Activated CD4-positive, alpha-beta memory T cell treated with anti-CD3 and anti-CD28 coated beads for 36 hours (primary cell): ENCODE measurements at places on chromosomes 2 and 18. TPM values are rescaled to one million over a fixed set of nuclear protein-coding genes. Genes with fewer than 3 reads are reported as not detected.
A peak's percentile ranks its signal among the peaks of the same experiment; 100 is the strongest.

DNA sequence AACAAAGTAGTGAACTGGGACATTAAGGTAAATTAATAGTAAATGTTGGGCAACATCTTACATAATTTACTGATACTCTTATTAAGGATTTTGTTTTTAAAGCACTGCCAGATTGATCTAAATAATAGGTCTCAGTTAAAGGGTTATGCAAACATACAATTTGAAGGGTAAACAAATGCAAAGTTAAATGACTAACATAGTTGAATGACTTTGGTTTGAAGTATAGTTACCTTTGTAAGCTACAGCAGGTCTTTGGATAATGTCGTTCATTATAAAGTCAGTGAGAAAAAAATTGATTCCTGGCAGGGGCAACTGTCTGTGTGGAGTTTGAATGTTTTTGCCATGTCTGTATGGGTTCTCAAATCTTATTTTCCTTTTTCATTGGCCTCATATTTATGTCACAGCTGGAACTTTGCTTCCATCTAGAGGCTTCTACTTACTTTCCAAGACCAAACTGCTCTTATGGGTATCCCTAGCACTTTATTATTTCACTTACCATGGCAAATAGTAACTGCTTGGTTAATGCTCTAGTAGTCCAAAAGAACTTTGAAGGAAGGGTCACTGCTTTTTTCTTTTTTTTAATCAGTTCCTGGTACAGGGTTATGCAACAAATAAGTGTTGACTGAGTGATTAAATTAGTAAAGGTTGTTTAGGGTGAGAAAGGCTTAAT is 107.8 kb downstream of the NBEAL1 start:
- DNase-seq, result no peak
- no peak overlapping the region for H3K4me3 ChIP-seq
- H3K27me3 ChIP-seq, result no peaks in the 10 kb centered on the region
- H3K27ac ChIP-seq, result no peak overlapping the region

GRCh38 chr18:75305984-75306383 is 95.4 kb downstream of the TSHZ1 start:
- H3K27ac ChIP-seq, result no peak overlapping the region
- H3K4me1 ChIP-seq, result no peaks in the 10 kb centered on the region
- no peaks in the 10 kb centered on the region for H3K27me3 ChIP-seq
- H3K36me3 ChIP-seq, result no peaks in the 10 kb centered on the region
- H3K4me3 ChIP-seq, result no peak overlapping the region
- no peak for DNase-seq

- H3K27ac ChIP-seq, result no peak overlapping the region
- no peak for DNase-seq
- H3K4me1 ChIP-seq, result no peaks in the 10 kb centered on the region
- no peak overlapping the region for H3K4me3 ChIP-seq
- no peaks in the 10 kb centered on the region for H3K36me3 ChIP-seq
Measured at GRCh38 chr2:23367760-23368159, 17.2 kb upstream of the KLHL29 start.

GRCh38 chr18:70046207-70046606 is 98.5 kb upstream of the CD226 start:
- H3K27ac ChIP-seq, result no peak overlapping the region
- H3K4me1 ChIP-seq, result peaks cover 3% of the 10 kb centered on the region
- H3K36me3 ChIP-seq, result peaks cover 31% of the 10 kb centered on the region
- no peaks in the 10 kb centered on the region for H3K27me3 ChIP-seq

DNA sequence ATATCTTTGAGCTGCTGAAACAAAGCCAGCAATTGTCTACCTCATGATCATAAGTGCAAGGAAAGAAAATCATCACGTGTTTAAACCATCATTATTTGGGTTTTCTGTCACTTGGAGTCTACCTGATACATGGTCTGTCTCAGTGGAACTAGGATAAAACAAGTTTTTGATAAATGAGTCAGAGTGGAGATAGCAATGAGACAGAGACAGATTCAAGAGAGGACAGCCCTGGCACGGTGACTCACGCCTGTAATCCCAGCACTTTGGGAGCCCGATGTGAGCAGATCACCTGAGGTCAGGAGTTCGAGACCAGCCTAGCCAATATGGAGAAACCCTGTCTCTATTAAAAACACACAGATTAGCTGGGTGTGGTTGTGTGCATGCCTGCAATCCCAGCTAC is 93.8 kb downstream of the PMAIP1 start:
- no peaks in the 10 kb centered on the region for H3K36me3 ChIP-seq
- peaks cover 21% of the 10 kb centered on the region for H3K27me3 ChIP-seq
- DNase-seq, result peak; percentile 12
- no peak overlapping the region for H3K27ac ChIP-seq
- H3K4me3 ChIP-seq, result no peak overlapping the region

GRCh38 chr2:74374509-74375205 is 5.5 kb downstream of the DCTN1 start:
- H3K4me3 ChIP-seq, result no peak overlapping the region
- DNase-seq, result no peak
- H3K36me3 ChIP-seq, result peaks cover 19% of the 10 kb centered on the region
- H3K4me1 ChIP-seq, result no peaks in the 10 kb centered on the region

GRCh38 chr18:25299426-25300300 is 52.3 kb downstream of the ZNF521 start:
- no peak for DNase-seq
- peaks cover 1% of the 10 kb centered on the region for H3K27me3 ChIP-seq
- no peak overlapping the region for H3K4me3 ChIP-seq
- no peaks in the 10 kb centered on the region for H3K36me3 ChIP-seq
- no peaks in the 10 kb centered on the region for H3K4me1 ChIP-seq
- H3K27ac ChIP-seq, result no peak overlapping the region

- no peaks in the 10 kb centered on the region for H3K4me1 ChIP-seq
- H3K27me3 ChIP-seq, result no peaks in the 10 kb centered on the region
- H3K36me3 ChIP-seq, result no peaks in the 10 kb centered on the region
- no peak for DNase-seq
- H3K27ac ChIP-seq, result no peak overlapping the region
Measured at GRCh38 chr2:186903216-186903615, 54.2 kb upstream of the ZSWIM2 start.

- no peaks in the 10 kb centered on the region for H3K4me1 ChIP-seq
- no peaks in the 10 kb centered on the region for H3K27me3 ChIP-seq
- no peak overlapping the region for H3K4me3 ChIP-seq
- DNase-seq, result no peak
- no peak overlapping the region for H3K27ac ChIP-seq
- no peaks in the 10 kb centered on the region for H3K36me3 ChIP-seq
Measured at GRCh38 chr18:73381016-73381698, 513.4 kb upstream of the NETO1 start.

DNA sequence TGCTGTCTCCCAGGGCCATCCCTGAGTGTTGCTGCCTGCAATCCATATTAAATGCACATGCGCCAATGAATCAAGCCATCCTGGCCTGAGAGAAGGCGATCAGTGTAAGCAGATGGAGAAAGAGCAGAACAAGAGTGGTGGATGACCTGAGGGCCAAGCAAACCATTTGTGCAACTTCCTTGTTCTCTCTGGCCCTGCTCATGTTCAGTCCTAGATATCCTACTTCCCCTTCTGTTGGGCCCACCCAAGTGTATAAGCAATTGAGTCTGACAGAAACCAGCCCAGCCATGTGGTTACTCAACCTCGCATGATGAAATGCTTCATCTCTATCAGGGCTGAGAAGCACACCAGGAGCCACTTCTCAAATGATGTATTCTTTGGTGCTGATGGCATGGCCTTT is 383.1 kb upstream of the ID2 start:
- H3K27ac ChIP-seq, result no peak overlapping the region
- H3K27me3 ChIP-seq, result peaks cover 7% of the 10 kb centered on the region
- H3K4me1 ChIP-seq, result peaks cover 52% of the 10 kb centered on the region
- H3K4me3 ChIP-seq, result no peak overlapping the region
- DNase-seq, result no peak

DNA sequence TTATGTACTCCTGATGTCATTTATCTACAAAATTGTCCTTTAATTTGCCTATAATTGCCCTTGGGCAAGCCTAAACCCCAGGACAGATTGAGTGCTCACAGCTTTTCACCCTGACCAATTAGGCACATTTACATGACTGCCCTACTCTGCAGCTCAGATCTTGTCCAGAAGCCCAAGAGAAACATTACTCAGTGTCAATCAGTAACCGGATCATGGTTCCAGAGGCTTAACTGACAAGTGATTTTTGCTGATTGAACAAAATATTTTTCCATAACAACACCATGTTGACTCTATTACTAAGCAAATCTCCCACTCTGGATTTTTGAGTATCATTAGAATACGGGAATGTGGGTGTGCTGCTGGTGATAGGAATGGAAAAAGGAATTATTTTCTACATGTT is 465.4 kb upstream of the TNP1 start:
- DNase-seq, result no peak
- no peak overlapping the region for H3K4me3 ChIP-seq
- peaks cover 20% of the 10 kb centered on the region for H3K36me3 ChIP-seq
- H3K27ac ChIP-seq, result no peak overlapping the region
- H3K4me1 ChIP-seq, result no peaks in the 10 kb centered on the region
- peaks cover 3% of the 10 kb centered on the region for H3K27me3 ChIP-seq

DNA sequence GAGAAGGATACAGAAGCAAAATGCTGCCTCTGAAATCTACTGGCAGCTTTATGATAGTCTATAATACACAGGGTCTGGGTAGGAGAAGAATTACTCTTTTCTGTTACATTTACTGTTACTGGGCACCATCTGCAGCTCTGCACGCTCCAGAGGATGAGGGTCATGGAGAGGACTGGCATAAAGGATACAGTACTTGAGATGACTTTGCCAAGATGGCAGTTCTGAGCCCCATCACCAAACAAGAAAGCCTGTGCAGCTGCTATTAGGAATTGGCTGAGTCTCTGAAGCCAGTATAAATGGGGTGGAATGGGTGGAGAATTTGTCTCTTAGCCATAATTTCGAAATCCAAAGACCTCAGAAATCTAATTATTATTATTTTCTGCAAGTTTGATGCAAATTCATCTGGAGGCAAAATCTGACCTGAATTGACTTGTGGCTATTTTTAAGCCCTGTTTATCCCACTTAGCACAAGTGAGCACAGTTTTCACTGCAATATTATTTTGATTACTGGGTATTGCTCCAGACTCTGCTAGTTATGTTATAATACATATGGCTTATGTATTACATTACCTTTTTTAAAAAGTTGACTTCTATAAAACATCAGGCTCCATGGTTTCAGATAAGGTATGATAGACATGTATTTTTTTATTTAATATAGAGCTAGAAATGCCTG is 579.5 kb downstream of the MBD2 start:
- H3K27me3 ChIP-seq, result no peaks in the 10 kb centered on the region
- H3K4me1 ChIP-seq, result no peaks in the 10 kb centered on the region
- no peak for DNase-seq
- no peak overlapping the region for H3K27ac ChIP-seq

DNA sequence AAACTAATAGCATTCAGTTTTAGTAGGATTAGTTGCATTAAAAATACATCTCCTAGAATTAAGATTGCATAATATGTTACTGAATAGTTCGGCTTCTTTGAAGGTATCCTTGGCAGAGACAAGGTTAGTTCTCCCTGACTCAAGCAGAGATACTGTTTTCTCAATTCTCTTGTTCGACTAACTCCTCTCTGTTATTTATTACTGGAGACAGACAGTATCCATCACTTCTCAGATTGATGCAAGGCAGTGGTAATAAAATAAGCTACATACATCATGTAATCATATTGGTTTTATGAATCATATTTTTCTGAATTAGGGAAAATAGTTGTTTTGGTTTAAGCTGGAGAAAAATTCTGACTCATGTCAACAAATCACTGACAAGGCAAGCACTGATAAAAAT is 134.8 kb downstream of the SLC8A1 start:
- H3K36me3 ChIP-seq, result no peaks in the 10 kb centered on the region
- no peaks in the 10 kb centered on the region for H3K27me3 ChIP-seq
- no peak overlapping the region for H3K4me3 ChIP-seq
- H3K4me1 ChIP-seq, result no peaks in the 10 kb centered on the region
- H3K27ac ChIP-seq, result no peak overlapping the region

DNA sequence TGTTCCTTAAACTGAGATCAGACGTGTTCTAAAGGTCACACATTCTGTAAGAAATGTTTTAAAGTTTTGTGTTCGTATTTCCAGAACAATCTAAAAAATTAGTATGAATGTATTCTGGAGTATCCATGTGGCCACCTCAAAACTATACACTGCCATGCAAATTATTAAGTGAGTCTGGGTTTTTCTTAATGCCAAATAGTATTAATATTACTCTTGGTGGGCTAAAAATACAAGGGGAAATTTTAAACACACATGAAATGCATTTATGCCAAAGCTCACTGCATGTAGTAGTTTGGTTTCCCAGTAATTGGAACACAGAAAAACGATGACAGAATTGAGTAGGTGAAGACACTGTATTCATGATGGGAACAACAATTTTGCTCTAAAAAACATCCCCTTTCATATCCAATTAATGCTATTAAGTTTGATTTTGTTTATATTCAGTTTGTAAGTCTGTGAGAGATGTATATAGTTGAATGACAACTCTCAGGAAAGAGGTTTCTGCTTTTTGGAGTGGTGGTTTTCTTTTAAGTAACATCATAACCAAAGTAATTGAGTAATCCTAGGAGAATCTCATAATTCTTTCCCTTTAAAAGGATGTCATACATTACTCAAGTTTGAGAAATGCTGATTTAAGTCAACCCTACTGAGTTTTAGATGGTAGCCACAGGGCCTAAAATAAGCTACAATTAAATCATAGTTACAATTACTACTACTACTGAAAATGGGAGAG is 75.7 kb upstream of the CDCA7 start:
- no peak overlapping the region for H3K4me3 ChIP-seq
- peak overlapping the region; percentile 42 for H3K27ac ChIP-seq
- peaks cover 22% of the 10 kb centered on the region for H3K4me1 ChIP-seq
- H3K27me3 ChIP-seq, result peaks cover 15% of the 10 kb centered on the region
- DNase-seq, result no peak

GRCh38 chr2:231612109-231612455 is 19.4 kb downstream of the TEX44 start:
- H3K27ac ChIP-seq, result peak overlapping the region; percentile 97
- H3K36me3 ChIP-seq, result no peaks in the 10 kb centered on the region
- DNase-seq, result no peak
- H3K27me3 ChIP-seq, result no peaks in the 10 kb centered on the region
- peaks cover 42% of the 10 kb centered on the region for H3K4me1 ChIP-seq

The NDC80 gene
- 79.3 TPM for total RNA-seq

The SLC38A11 gene
- total RNA-seq, result not detected

The SLC4A5 gene
- total RNA-seq, result 2.9 TPM

The CYBRD1 gene
- total RNA-seq, result 0.99 TPM

The MYL12A gene
- total RNA-seq, result 542 TPM

The SLC9A2 gene
- not detected for total RNA-seq

The ABCG8 gene
- total RNA-seq, result not detected
